Activated naive CD4-positive, alpha-beta T cell treated with anti-CD3 and anti-CD28 coated beads, Interleukin-2, amount 50 U/mL, for 72 hours (primary cell): ENCODE measurements at places on chromosomes 5 and 9.

- no peak for DNase-seq
These were observed 90.6 kb downstream of the NLN start for GRCh38 chr5:65812648-65813047.

- DNase-seq, result no peak
These were observed 16.6 kb downstream of the ZNF131 start for GRCh38 chr5:43137326-43137725.

DNA sequence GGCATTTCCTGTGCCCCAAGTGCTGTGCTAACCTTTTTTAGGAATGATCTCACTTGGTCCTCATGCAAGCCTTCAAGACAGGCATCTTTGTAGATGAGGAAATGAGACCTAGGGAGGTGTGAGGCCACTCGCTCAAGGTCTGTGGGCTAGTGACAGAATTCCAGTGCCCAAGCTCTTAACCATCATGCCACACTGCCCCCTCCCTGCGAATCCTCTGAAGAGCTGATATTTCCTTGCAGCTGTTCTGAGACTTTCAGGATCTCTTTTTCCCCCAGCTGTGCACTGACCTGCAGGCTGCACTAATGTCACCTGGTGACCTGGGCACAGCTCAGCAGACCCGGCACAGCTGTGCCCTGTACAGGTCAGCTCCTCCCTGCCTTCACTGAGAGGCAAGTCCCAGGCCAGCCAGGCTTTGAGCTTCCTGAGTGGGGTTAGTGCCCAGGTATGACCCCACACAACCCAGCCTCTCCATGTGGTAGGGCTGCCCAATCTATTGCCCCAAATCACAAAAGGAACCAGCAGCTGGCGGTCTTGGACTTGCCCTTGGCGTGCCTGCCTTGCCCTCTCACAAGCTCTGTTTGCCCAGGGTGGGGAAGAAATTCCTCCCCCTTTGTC lies 32.7 kb downstream of the MORN5 start:
- DNase-seq, result no peak

DNA sequence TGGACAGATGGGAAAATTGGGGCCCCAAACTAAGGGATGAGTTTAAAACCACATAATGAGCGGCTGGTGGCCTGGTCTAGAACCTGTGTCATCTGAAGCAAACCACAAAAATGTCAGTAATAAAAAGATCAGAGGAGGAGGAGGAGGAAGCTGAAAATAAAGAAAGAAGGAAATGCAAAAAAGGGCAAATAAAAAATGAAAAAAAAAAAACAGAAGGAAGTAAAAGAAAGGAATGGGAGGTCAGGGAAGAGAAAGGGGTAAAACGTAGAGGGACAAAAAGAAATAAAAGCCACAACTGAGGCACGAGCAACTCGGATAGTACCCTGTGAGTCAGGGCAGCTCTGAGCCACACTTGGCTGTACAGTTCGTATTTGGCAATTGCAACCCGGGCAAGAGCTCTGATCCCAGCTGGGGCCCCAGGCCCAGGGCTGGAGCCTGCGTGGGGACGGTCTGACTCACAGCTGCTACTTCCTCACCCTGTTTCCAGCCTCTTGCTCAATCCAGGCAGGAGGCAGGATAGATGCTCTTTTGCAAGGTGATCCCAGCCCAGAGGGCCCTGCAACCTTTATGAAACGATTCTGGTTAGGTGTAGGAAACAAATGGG lies 137.9 kb upstream of the TRIM32 start:
- DNase-seq, result no peak

DNA sequence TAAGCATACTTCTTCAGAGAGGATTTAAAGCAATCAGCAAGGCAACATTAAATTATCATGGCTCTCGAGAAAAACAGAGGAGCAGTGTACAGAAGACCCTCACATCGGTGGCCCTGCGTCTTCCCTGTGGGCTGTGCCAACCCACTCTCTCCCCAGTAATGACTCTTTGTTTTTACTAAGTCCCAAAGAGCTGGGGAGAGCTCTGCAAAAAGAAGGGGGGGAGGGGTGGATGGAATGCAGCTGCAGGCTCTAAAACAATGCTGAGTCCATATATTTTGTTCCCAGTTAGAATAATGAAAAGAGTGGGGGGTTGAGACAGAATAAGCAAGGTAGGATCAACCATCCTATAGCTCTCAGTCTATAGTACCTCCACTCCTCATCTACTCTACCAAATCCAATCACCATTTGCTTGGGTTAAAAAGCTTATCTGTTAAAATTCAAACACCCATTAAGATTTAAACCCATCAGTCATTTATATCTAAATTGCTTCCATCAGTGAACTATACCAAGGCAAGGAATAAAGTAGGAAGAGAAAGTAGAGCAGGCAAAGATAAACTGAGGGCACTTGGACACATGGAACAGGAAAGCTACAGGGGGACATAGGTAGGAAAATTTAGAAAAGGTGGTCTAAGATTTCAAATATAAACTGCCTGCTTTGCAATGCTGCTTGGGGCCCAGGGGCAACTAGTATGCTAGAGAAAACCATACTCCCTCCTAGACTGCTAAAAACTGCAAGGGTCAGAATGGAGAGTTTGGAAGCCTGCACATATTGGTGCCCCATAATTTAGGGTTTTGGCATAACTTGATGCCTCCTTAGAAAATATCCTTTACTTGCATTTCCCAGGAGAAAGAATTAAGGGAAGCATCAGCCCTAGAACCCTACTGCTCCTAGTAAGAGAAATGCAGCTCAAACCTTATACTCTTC lies 20.6 kb downstream of the ELL2 start:
- no peak for DNase-seq

DNA sequence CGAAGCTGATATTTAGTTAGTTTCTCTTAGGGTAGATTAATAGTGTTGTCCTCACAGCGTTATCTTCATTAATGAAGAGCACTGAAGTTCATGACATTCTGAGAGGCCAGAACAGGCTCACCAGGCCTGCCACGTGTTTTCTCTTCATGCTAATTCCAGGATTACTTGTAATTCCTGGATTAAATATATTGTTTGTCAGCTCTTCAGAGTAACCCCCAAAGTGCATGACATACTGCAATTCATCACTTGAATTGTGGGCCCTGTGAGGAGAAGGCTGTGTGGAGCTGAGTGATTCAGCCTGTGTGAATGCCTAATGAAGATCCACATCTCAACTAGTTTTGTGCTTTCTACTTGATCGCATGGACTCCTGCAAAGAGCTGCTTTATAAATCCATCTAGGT lies 401.0 kb upstream of the ADAMTSL1 start:
- DNase-seq, result no peak

- no peak for DNase-seq
These were observed 94.7 kb upstream of the RAD23B start for GRCh38 chr9:107188376-107188775.

GRCh38 chr5:98144710-98145109 lies 628.8 kb upstream of the RGMB start:
- no peak for DNase-seq

DNA sequence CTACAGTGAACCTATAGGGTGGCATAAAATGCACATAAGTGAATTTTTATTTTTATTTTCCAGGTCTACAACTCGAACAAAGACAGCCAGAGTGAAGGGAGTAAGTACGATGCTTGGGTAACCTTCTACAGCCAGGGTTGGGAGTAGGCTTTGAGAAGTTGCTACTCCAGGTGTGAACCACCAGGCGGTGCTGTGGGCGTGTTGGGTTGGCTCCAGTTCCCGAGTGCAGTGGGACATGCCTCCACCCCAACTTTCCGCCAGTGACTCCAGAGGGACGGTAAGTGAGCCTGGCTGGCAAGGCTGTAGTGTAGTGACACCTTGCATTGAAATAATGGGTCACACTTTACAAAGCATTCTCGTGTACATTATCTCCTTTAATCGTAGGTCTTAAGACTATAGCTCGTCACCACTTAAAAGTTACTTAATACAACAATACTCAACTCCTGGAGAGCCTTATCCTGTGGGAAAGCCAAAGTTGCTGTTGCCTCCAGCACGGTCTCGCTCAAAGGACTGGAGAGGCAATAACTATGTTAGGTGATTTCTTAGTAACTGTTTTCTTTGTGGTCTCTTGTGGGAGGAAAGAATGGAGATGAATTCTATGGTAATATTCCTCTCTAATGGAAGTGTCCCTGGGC lies 244.0 kb downstream of the ARHGAP26 start:
- peak; percentile 54 for DNase-seq

DNA sequence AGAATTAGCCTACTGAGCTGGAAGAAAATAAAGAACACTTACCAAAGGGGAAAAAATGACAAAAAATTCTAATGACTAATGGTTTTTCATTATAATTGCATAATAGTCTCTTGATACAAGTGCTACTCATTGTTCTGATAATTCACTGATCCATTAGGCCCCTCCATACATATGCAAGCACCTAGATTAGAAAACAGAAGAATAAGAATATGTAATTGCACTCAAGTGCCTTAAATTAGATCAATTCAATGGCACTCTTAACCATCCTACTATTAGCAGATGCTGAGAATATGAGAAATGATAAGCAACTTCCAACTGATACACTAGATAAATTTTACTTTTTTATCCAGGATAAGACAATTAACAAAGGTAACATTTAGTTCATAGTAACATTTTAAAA lies 440.9 kb upstream of the C9orf72 start:
- DNase-seq, result no peak

DNA sequence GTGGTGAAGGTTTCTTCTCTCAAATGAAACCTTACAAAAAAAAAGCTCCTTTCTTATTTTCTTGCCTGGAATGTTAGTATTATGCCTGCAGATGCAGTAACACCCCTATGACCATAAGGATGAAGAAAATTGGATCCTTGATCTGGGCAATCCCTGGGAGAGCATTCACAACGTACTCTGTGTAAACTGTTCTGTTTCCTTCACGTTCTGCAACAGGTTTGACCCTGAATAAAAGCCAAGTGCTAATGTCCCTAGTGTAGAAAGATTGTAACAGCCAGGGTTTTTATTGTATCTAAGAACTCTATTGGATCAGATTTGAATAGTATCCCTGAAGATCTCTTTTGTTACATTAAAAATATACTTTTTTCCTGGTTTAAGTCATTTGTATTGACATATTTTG lies 1639.6 kb upstream of the ACO1 start:
- no peak for DNase-seq

DNA sequence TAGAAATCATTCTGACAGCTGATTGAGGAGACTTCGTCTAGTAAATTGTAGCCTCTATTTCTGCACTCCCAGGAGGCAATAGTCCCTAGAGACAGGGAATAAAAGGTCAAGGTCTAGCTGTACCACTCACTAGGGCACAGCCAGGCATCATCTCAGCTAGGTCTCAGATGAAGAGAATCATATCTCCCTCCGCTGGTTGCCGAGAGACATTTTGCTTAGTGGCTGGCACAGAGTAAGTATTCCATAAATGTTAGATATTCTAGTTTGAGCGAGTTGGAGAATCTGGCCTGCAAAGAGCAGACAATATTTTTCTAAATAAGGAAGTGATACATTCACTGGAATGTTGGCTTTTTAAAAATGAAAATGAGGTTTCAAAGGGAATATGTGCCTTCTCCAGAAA lies 180.4 kb upstream of the ACTBL2 start:
- no peak for DNase-seq

GRCh38 chr9:109481856-109482255 lies 16.3 kb downstream of the PTPN3 start:
- DNase-seq, result no peak
